ENCODE measurements at places on chromosomes 3 and 15.

DNA sequence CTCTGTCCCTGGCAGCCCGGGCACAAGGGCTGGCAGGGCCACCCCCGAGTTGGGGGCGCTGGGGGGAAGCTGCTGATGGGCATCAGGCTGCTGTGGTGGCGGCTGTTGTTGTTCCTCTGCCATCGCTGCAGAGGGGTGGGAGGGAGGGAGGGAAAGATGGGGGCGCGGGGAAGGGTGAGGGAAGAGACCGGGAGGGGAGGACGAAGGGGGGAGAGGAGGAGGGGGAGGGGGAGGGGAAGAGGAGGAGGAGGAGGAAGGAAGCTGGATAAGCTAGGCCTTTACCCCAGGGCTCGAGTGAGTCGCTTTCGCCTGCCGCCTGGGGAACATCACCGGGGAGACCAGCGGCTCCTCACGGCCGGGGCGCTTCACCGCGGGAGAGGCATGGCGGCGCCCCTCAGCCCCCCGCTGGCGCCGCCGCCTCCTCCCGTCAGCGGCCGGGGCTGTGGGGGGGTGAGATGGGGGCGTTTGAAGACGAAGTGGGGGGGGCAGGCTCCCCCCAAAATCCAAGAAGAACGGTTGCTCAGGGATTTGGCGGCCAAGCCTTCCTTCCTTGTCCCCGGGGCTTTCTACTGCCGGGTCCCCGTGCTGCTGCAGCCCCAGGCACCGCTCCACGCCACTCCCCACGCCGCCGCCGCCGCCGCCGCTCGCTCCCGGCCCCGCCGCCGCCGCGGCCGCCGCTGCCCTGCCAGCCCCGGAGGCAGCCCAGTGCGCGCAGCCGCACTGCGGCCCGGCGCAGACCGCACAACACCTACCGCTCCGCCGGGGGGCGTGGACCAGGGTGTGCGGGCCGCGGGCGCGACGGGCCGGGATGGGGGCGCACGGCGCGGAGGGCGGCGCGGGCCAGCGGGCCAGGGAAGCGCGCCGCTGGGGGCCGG lies at the start of gene RFX7:
Gene RFX7 (minus strand): TSS at position 717 of the 875 bp plus-strand sequence. CDS start 594 bp downstream, at position 123.
- peak; percentile 56 for DNase-seq

DNA sequence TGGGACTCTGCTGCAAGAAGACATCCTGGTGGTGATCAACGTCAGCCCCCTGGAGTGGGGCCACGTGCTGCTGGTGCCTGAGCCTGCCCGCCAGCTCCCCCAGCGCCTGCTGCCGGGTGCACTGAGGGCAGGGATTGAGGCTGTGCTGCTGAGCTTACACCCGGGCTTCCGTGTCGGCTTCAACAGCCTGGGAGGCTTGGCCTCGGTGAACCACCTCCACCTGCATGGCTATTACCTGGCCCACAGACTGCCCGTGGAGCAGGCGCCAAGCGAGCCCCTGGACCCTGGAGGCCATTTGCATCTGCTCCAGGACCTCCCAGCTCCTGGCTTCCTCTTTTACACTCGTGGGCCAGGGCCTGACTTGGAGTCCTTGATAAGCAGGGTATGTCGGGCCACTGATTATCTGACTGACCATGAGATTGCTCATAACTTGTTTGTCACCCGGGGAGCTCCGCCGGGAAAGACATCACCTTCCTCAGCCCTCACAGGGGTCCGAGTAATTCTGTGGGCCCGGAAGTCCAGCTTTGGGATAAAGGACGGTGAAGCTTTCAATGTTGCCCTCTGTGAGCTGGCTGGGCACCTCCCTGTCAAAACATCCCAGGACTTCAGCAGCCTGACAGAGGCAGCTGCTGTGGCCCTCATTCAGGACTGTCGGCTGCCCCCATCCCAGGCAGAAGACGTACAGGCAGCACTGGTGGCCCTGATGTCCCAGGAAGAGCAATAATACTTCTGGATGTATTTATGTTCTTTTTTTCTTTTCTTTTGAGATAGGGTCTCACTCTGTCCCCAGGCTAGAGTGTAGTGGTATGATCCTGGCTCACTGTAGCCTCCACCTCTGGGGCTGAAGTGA lies 7.6 kb downstream of the GDPGP1 start:
- no peak for DNase-seq

DNA sequence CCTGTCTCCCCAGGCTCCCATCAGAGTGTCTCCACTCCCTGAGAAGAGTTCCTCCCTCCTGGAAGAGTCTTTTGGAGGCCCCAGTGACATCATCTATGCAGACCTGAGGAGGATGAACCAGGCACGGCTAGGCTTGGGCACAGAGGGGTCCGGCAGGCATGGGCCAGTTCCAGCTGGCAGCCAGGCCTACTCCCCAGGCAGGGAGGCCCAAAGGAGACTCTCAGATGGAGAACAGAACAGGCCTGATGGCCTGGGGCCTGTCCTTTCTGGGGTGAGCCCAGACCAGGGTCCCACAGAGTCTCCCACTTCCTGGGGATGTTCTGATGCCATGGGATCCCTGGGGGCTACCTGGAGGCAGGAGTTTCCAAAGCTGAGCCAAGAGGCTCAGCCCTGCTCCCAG lies 8.5 kb downstream of the SH2D7 start:
- DNase-seq, result no peak

GRCh38 chr3:20040548-20041196 lies 426 bp downstream of the KAT2B start:
- peak; percentile 31 for DNase-seq

DNA sequence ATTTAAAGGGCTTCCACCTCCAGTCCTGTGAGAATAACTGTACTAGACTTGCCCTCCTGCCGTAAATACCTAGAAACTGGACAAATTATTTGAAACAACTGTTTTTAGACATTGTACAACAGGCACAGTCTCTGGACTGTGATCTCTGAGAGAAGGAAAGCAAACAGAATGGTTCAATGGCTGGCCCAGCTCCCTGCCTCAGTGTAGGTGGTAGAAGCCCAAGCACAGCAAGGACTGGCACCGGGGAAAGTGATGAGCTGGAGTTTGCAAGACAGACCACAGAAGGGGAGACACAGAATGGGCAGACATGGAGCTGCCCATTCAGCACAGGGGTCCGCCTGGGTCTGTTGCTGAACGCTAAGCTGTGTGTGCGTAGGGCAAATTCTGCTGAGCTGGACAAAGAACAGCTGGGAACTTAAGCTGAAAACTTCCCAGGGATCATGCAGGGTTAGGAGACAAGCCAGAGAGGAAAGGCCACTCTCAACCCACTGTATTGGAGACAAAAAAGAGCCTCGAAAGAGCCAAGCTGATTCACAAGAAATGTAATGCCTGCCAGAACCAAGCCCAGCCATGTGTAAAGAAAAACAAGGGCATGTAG lies 52.6 kb upstream of the SEC61A1 start:
- DNase-seq, result no peak

DNA sequence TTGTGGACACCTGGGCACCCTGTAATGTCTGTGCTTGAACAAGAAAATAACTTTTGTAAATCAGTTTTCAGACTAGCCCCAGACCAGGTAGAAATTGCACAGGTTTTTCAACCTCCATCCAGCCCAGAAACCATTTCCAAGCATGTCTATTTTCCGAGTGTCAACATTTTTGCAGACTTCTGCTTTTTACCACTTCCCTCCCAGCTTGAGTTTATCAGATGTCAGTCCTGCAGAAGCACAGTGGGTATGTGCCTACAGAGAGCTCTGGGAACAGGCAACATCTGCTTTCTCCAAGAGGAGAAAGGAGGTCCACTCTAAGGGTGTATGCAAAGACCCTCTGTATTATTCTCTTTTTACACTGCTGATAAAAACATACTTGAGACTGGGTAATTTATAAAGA lies 83.9 kb downstream of the LRRK1 start:
- no peak for DNase-seq

DNA sequence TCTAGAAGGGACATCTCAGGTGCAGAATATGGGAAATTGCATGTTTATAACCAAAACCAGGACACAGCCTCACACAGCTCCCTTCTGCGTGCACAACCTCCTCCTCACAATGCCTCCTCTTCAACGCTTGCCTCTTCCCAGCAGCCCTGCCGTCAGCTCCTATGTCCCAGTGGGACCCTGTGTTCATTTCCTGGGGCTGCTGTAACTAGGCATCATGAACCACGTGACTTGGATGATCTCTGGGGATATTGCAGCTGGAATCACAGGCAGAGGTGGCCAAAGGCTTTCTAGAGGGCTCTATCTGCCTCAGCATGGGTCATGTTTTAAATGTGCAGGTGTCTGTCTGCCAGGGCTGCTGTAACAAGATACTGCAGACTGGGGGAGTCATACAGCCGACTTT lies 375.3 kb downstream of the OCA2 start:
- DNase-seq, result no peak

- DNase-seq, result no peak
These were observed 76.1 kb upstream of the CMSS1 start for GRCh38 chr3:99741588-99741987.

- no peak for DNase-seq
These were observed 83.8 kb downstream of the ASB7 start for GRCh38 chr15:100686021-100686724.

GRCh38 chr3:40847551-40847992 lies 322.8 kb downstream of the ZNF621 start:
- DNase-seq, result no peak

- DNase-seq, result no peak
These were observed 143.7 kb upstream of the ZNF385D start for GRCh38 chr3:21894459-21895340.

DNA sequence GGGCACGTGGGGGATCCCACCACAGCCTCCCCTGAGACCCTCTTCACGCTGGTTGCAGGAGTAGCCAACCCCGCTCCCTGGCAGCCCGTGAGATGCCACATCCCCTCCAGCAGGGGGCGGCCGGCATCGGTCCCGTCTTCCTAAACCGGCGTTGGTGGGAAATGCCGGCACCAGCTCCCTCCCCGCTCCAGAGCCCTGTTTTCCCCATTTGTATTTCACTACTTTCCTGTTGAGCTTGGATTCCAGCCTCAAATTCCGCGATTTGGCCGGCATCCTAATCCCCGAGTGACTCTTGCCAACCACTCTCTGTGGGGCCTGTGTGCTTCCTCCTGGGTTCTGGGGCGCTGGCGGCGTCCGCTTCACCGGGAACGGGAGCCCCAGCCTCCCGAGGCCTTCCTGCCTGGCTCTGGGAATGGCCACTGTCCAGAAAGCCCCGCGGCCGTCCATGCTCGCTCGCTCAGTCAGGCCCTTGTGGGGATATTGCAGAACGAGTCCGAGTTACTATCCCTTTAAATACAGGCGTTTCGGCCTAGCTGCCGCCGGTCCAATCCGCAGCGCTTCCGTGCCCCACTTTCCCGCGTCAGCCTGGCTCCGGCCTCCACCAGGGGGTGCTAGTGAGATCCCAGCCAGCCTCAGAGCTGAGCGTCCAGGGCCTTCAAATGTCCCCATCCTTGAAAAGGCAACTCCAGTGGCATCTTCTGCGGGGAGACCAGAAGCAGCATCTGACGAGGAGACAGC lies 8.1 kb upstream of the ADAMTS17 start:
- DNase-seq, result peak; percentile 69

GRCh38 chr15:48974882-48975281 lies 11.2 kb upstream of the SHC4 start:
- DNase-seq, result no peak

DNA sequence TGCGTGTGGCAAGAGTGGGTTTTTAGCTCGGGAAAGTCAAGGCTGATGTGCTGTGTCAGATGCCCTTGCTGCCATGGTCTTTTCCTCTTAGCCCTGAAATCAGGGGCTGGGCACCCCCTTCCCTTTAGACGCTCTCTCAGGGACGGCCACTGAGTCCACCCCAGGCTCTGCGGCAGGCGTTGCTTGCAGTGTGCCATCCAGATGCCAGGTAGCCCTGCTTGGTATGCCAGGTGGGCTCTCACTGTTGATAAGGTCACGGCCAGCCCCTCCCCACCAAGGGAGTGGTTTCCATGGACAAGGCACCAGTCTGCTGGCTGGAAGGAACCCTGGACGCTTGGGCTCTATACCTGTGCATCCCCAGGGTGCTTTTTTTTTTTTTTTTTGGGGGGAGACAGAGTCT lies 24.6 kb downstream of the FGD5 start:
- DNase-seq, result no peak

GRCh38 chr3:144018776-144019175 lies 47.2 kb downstream of the DIPK2A start:
- no peak for DNase-seq

DNA sequence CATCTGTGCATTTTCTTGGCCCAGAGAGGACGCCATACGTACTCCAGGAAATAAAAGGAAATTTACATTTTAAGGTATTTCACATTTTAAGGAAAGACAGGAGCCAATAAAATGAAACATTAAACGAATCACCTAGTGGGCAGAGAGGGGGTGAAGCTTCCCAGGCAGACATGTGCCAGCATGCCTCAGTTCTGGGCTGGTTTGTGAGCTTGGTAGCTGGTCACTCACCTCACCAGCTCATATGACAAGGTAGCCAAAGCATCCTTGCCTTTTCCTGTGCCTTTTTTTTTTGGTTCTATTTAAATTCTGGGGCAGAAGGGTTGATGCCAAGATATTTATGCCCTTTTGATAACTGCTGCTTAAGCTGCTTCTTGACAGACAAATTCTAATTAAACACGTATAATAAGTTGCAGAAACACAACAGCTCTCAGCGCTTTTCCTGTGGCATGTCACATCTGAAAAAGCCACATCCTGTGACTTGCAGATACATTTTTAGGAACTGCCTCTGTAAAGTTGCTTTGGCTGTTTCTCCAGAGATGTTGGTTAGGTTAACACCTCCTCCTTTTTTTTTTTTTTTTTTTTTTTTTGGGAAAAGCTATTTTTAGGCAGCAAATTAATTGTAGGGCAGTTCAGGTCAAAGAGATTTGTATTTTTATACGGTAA lies 218.6 kb downstream of the PDCD6IP start:
- DNase-seq, result no peak

DNA sequence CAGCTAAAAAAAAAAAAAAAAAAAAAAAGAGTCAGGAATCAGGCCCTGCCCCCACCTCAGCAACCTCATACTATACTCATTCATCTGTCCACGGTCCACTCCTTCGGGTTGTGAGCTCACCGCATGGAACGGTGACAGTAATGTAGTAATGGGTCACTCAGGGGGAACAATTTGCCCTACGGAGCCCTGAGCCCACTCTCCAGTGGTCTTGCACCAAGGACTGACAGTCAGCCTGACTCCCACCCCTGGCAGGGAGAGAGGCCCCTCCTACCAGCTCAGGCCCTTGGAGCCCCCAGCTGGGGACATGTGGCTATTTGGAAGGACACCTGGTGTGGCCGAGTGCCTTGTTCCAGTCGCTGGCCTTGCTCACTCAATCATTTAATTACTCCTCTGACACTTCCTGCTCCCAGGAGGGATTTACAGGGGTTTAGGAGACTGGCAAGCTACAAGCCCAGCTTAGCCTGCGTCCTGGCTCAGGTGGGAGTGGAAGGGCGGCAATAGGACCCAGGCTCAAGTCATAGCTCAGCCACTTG lies 19.9 kb upstream of the CACNA2D2 start:
- DNase-seq, result no peak

DNA sequence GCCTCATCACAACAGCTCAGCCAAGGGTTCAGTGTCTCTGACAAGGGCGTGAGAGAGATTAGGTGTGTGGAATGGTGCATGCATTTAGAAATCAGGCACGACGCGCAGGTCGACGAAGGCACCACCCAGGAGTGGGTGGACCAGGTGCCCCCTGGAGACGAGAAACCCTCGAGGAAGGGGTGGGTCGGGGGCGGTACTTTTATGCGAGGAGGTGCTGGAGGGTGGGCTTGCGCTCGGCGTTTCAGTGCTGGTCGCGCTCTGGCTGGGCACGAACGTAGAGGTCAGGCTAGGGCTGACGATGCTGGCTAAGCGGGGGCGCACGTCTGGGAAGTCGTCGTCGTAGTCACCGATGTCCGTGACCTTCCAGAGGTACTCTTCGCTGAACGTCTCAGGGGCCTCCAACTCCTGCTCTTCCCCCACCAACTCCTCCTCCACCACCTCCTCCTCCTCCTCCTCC lies 393 bp downstream of the ERICH6 start:
- peak; percentile 26 for DNase-seq
